Stimulated activated CD4-positive, alpha-beta T cell treated with anti-CD3 and anti-CD28 coated beads, Interleukin-15, amount 100 ng/mL, for 48 hours (primary cell): ENCODE measurements at places on chromosomes 6 and 20.

GRCh38 chr6:70289299-70289698, 13.6 kb downstream of the COL9A1 start:
- no peak for DNase-seq

- no peak for DNase-seq
These were observed 1.1 kb downstream of the DPM1 start for GRCh38 chr20:50957276-50957675.

DNA sequence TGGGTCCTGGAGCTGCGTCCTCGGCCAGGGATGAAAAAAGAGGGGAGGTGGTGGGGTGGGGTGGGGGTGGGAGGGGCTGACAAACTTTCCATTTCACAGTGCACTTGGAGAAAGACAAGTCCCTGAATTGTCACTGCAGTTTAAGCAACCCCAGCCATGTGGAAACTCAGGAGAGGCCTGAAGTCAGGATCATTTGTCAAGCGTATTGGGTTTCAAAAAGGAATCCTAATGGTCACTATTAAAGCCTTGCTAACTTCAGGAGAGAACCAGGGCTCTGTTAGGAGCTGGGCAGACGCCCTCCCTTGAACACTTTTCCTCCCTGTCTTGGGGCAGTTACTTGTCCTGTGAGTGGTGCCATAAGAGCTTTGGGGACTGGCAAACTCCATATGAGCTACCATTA, 159.9 kb downstream of the FNDC1 start:
- DNase-seq, result no peak

DNA sequence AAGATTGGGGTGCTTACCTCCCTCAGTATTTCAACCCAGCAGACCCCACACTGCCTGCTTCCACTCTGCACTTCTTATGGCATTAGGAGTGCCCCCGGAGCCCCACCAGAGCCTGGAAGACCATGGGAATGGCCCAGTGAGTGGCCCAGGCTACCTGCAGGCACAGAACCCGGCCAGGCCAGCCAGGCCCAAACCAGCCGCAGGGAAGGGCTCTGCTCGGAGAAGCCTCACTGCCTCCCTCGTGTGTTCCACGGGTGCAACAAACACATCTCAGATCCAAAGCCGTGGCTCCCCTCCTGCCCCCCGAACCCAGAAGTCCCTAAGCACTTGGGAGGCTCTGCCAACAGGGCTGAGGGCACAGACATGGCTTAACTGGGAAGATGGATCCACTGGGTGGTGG, 283.9 kb downstream of the CDH4 start:
- DNase-seq, result no peak

DNA sequence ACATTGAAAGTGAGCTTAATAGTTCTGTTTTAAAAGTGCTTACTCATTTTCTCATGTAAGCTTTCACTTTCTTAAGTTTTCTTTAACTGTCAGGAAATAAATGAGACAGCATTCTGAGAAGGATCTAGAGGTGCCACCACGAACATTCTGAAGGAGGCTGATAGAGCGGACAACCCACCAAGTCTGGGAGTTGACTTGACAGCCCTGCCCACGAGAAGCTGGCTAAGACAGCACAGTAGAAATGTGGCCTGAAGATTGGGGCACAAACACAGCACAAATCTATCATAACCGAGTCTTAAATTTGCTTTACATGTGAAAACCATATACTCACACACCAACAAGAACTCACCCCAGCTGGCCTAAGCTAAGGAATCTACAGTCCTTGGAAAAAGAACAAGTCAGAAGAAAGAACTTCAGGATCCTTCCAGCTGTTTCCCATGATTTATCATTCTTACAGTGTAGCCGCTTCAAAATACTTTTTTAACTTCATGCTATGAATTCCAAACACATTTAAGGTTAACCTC, 144.2 kb upstream of the TNFAIP3 start:
- DNase-seq, result no peak

DNA sequence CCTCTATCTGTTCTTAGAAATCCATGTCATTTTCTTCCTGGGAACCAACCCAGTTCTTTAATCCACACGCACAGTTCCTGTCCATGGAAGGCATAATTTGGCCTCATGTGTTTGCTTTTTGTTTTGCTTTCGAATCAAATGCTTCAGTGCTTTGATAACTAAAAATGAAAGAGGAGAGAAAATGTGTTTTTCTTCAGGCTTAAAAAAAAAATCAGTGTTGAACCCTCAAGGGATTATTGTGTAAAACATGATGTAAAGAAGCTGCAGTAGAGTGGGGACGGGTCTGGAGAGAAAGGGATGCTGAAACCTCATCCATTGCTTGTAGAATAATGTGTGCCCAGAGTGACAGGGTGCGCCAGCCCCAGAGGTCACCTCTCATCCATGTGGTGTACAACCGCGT, 197.5 kb upstream of the JARID2 start:
- no peak for DNase-seq

GRCh38 chr6:27138837-27139755, 108.4 kb upstream of the PRSS16 start:
- DNase-seq, result peak; percentile 65

DNA sequence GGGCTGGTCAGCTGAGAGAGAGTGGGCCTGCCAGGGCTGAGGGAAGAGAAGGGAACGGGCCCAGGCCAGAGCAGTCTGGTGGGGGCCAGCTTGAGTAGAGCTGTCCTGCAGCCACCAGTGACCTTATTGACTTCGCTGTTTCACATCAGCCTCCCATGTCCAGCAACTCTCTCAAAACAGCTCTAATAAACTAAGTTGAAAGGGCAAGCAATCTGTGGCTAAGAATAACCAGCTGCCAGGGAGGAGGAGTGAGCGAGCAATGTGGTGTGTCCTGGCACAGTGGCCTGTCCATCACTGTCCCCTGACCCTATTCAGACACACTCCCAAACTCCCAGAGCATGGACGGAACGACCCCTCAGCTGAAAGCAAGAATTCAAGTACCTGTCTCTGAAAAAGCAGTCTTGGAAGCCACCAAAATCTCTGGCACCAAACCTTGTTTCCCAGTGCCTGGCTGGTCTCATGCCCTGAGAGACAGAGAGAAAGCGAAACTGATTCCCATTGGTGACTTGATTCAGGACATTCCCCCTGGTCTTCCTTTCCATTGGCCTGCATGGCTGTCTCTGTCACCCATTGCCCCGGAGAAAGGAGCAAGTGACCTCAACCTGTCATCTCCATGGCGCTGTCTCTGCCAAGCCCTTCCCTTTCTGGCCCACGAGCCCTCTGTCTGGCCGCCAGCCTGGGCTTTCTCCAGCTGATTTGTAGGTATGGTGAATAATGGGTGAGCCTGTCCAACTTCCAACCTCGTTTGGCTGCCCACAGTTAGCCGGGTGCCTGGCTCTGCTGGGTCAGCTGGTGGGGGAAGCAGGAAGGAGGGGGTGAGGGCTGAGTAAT, at the start of gene DDO:
DDO (minus strand) TSS at position 490 of the 831 bp plus-strand sequence. CDS start 2,113 bp downstream, outside the sequence.
- no peak for DNase-seq

GRCh38 chr6:4756247-4756646, 20.0 kb upstream of the CDYL start:
- DNase-seq, result no peak

DNA sequence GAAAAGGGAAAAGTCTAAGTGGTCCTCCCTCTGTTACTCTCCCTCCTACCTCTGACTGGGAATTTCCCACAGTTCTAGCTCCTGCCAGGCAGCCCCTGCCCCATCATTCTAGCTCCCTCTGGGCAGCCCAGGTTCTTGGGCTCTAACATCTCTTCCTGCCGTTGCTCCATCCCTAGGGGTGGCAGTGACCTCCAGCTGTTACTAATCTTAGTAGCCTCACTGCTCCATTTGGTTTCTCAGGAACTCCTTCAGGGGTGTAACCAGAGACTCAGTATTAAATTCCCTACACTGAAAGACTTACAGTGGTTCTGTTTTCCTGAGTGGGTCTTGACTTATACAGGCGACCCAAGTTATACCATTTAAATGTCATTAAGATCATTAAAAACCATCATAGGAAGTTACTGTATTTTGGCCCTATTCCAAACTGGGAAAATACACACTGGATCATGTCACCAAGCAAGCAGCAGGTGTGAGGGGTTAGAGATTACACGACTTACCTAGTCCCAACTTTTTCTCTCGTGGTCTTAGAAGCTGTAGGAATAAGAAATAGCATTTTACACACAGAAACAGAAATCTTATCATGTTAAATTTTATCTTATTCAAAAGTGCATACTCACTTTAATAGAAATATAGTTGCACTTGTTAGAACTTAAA, 10.1 kb downstream of the DPM1 start:
- DNase-seq, result no peak

DNA sequence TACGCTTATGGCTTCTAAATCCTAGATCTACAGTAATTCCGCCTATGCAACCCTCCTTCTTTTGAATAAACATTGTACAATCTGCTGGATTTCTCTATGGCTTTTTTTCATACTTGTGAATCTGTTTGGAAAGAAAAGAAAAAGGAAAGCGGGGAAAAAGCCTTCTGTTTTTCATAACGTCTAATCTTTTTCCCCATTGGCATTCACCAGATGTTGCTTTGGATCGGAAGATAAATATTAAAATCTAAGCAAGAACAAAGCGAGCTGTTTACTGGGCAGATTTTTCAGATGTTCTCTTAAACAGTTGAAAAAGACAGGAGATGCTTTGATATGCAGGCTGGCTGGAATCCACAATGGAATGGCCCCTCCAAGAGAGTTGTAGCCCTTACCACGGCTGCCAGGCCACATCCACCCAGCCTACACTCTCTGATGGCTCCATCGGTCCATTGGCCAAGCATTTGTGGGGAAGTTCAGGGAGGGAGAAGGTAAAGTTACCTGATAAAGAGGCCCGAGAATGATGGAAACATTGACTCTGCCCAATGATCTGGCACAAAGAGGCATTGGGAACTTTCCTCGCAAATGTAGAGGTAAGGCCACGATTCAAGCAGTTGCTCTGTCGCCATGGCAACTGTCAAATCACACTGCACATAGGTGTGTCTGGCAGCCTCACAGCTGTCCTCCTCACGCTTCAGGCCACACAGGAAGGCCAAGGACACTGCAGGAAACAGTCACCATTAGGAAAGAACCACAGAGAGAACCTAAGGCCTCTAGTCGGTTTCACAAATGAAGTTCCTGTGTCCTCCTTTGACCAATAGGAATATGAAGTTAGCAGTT, 70.3 kb downstream of the PKHD1 start:
- DNase-seq, result no peak

GRCh38 chr6:170152989-170153388, 137.9 kb downstream of the DLL1 start:
- no peak for DNase-seq

DNA sequence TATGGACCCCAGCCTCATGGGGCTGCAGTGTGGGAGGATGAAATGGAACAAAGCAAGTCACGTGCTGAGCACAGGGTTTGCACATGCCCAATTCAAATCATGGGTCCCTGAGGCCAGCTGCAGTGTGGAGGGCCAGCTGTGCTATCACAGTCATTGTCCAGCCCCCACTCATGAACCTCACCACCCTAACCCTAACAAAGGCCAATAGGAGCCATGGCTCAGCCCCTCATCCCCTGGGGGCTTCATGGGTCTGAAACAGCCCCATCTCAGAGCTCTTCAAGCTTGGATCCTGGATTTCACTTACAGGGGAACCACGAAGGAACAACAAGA, 125.6 kb upstream of the MAFB start:
- no peak for DNase-seq

GRCh38 chr6:168877821-168878282, 375.8 kb downstream of the THBS2 start:
- no peak for DNase-seq

DNA sequence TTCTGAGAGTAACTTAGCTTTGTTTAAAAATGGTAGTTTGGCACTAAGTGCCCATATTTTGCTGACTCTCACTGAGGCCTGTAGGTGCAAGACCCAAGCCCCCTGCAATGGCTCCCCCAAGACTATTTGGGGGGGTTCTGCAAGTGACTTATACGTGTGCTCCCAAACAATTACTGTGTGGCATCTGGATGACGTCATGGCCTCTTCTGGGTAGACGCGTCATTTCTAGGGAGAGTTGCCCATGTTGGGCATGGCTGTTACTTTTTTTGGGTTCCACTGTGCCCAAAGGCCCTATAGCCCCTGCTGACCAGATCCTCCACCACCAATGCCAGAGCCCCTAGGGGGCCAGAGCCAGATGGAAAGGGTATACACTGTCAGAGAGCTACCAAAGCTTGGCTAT, 110.3 kb upstream of the MYLIP start:
- DNase-seq, result no peak

DNA sequence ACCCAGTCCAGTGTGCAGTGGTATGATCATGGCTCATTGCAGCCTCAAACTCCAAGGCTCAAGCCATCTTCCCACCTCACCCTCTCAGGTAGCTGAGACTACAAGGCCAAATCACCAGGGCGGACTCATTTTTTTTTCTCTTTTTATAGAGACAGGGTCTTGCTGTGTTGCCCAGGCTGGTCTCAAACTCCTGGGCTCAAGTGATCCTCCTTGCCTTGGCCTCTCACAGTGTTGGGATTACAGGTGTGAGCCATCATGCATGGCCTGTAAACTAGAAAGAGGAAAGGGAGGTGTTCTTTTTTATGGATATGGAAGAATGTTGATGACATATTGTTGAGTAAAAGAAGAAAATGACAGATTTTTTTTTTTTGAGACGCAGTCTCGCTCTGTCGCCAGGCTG, 5.1 kb upstream of the BEND3 start:
- DNase-seq, result no peak

DNA sequence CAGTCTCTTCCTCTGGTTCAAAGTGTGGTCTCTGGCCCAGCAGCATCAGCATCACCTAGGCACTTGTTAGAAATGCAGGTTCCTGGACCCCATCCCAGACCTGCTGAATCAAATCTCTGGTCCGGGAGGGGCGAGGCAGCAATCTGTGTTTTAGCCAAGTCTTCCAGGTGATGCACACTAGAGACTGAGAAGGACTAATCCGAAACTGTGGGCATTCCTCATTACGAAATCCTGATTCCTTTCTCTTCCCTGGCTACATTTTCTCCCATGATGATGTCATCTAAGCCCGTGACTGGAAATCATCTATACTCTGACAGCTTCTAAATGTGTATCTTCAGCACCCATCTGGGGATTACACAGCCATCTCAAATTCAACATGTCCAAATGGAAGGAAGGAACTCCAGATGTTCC, 39.7 kb upstream of the PRND start:
- DNase-seq, result no peak

DNA sequence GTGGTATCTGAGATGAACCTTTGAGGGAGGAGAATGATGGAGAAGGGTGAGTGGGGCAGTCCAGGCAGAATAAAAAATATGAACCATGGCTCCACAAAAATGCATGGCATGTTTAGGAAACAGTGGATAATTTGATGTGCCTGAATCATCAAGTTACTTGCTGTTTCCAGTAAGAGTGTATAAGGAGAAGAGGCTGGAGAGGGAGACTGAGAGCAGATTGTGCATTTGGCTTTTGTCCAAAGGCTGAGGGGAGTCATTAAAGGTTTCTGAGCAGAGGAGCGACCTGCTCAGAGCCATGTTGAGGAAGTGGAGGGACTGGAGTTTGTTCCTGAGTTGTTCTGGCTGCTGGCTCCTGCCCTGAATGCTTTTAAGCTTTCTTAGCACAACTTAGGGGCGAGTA, 6.1 kb downstream of the MMP24 start:
- DNase-seq, result no peak

- DNase-seq, result no peak
These were observed 12.3 kb upstream of the SLA2 start for GRCh38 chr20:36658300-36658699.
